ENCODE measurements at places on chromosomes 6 and 20. TPM values are rescaled to one million over a fixed set of nuclear protein-coding genes. Genes with fewer than 3 reads are reported as not detected.

DNA sequence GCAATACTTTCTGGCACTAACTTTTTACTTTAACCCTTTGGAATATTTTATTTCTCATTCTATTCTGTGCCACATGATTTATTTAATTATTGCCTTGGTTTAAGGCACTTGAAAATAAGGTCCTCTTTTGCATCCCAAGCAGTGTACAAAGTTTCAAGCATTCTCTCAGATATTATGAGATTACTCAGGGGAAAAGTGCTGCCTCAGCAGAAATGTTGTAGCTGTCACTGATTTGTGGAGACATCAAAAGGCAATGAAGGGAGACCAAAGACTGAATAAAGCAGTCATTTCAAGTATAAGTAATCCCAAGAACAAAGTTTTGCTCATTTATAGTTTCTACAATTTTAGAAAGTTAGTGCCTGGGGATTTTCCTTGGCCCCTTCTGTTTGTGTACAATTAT is 253.0 kb downstream of the RNF144B start:
- no peaks in the 10 kb centered on the region for H3K27me3 ChIP-seq
- no peaks in the 10 kb centered on the region for H3K4me1 ChIP-seq
- no peak overlapping the region for H3K27ac ChIP-seq
- DNase-seq = no peak
- no peaks in the 10 kb centered on the region for H3K36me3 ChIP-seq
- no peak overlapping the region for H3K4me3 ChIP-seq

LST1 gene
- 6.4 TPM for total RNA-seq

GRCh38 chr20:13690943-13691342 is 52.2 kb upstream of the TASP1 start:
- H3K4me3 ChIP-seq = no peak overlapping the region
- H3K36me3 ChIP-seq = no peaks in the 10 kb centered on the region
- no peak for DNase-seq

GRCh38 chr20:54084727-54085388 is 14.5 kb upstream of the BCAS1 start:
- H3K27me3 ChIP-seq = no peaks in the 10 kb centered on the region
- H3K36me3 ChIP-seq = no peaks in the 10 kb centered on the region
- H3K4me3 ChIP-seq = no peak overlapping the region
- no peak overlapping the region for H3K27ac ChIP-seq

OARD1 gene
- 11.3 TPM for total RNA-seq

DNA sequence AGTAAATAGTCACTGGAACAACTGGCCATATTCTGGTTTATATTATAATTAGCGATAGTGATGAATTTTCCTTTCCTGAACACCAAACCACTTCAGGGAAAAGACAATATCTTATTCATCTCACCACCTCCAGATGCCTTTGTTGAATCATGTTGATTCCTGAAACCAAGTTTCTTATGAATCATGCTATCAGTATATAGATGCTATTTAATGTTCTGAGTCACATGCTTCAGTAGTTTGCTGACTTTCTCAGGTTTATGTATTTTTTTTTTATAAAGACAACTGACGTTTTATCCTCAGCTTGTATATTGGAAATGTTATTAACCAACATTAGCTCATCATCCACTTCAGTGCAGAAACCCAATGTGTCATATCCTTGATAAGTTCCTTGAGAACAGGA is 710.2 kb upstream of the POU3F2 start:
- DNase-seq = no peak
- no peaks in the 10 kb centered on the region for H3K4me1 ChIP-seq
- H3K4me3 ChIP-seq = no peak overlapping the region
- no peaks in the 10 kb centered on the region for H3K36me3 ChIP-seq
- H3K27ac ChIP-seq = no peak overlapping the region
- H3K27me3 ChIP-seq = no peaks in the 10 kb centered on the region

ZNF334 gene
- total RNA-seq = 2.6 TPM

GABRR1 gene
- not detected for total RNA-seq

GRCh38 chr6:69917834-69918233 is 51.5 kb downstream of the COL19A1 start:
- no peaks in the 10 kb centered on the region for H3K4me1 ChIP-seq
- H3K27ac ChIP-seq = no peak overlapping the region
- no peak for DNase-seq
- no peak overlapping the region for H3K4me3 ChIP-seq
- H3K36me3 ChIP-seq = no peaks in the 10 kb centered on the region

GRCh38 chr6:128024046-128024445 is 123.2 kb upstream of the THEMIS start:
- DNase-seq = no peak
- H3K27me3 ChIP-seq = no peaks in the 10 kb centered on the region
- H3K4me3 ChIP-seq = no peak overlapping the region
- H3K4me1 ChIP-seq = no peaks in the 10 kb centered on the region
- H3K36me3 ChIP-seq = no peaks in the 10 kb centered on the region
- no peak overlapping the region for H3K27ac ChIP-seq

DSP gene
- 2,090 TPM for total RNA-seq

GRCh38 chr20:63477944-63478343 is 5.5 kb upstream of the KCNQ2 start:
- DNase-seq = no peak
- peaks cover 97% of the 10 kb centered on the region for H3K27me3 ChIP-seq
- peaks cover 3% of the 10 kb centered on the region for H3K4me1 ChIP-seq
- no peak overlapping the region for H3K4me3 ChIP-seq
- no peak overlapping the region for H3K27ac ChIP-seq
- H3K36me3 ChIP-seq = no peaks in the 10 kb centered on the region

- H3K36me3 ChIP-seq = no peaks in the 10 kb centered on the region
- H3K27ac ChIP-seq = no peak overlapping the region
- no peaks in the 10 kb centered on the region for H3K4me1 ChIP-seq
- no peak overlapping the region for H3K4me3 ChIP-seq
- H3K27me3 ChIP-seq = no peaks in the 10 kb centered on the region
Measured at GRCh38 chr6:117928833-117929232, 21.8 kb downstream of the SLC35F1 start.

DNA sequence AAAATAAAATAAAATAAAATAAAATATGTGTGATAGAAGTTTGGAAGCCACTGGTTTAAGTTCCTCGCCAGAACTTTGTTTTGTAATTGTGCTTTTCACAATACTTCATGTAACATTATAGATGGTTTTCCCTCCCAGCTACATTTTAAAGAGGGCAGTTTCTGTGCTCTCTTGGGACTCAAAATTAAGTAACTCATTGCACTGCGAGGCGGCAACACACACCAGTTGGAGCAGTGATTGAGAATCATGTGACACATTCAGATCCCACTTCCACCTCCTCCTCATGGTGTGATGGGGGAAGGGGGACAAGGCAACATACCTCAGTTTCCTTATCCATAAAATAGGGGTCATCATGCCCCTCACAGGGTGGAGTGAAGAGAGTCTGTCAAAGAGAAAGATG is 7.5 kb downstream of the C2 start:
- H3K4me1 ChIP-seq = no peaks in the 10 kb centered on the region
- no peak for DNase-seq
- H3K27ac ChIP-seq = no peak overlapping the region

ADRM1 gene
- 155 TPM for total RNA-seq

- H3K27ac ChIP-seq = peak overlapping the region; percentile 19
- H3K27me3 ChIP-seq = peaks cover 68% of the 10 kb centered on the region
- H3K4me1 ChIP-seq = peaks cover 71% of the 10 kb centered on the region
- DNase-seq = no peak
- no peaks in the 10 kb centered on the region for H3K36me3 ChIP-seq
- peak overlapping the region; percentile 66 for H3K4me3 ChIP-seq
Measured at GRCh38 chr20:57263801-57264792, 2.3 kb downstream of the BMP7 start.

- H3K4me3 ChIP-seq = peak within 1 kb of the TSS; percentile 91
- H3K36me3 ChIP-seq = no peaks in the 10 kb centered on the region
- DNase-seq = peak; percentile 88
- peaks cover 40% of the 10 kb centered on the region for H3K4me1 ChIP-seq
Measured at GRCh38 chr6:116370760-116371119, at the start of gene DSE. Gene DSE, plus strand, starts transcription at chr6:116370947. Its CDS starts 28,304 bp downstream, at chr6:116399251.

DNA sequence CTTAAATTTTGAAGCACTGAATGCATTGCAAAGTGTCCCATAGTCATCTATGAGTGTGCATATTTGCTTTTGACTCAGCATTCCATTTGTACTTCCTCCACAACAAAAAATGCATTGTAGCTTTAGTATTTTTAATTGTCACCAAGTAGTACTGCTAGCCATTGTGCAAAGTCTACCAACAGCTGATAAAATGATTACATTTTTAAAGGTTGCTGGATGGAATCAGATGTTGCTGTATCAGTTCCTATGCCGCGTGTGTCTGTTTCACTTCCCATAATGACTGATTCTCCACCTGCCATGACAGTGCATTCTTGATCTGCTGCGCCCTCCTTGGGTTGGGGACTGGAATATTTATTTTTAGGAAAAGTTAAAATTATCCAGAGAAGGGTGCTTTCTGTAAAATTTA is 41.2 kb downstream of the SLX4IP start:
- H3K27me3 ChIP-seq = no peaks in the 10 kb centered on the region
- peaks cover 5% of the 10 kb centered on the region for H3K4me1 ChIP-seq
- H3K4me3 ChIP-seq = no peak overlapping the region
- H3K36me3 ChIP-seq = no peaks in the 10 kb centered on the region
- H3K27ac ChIP-seq = no peak overlapping the region

PPP1R18 gene
- 29.9 TPM for total RNA-seq

COL9A3 gene
- total RNA-seq = 9.3 TPM

DNA sequence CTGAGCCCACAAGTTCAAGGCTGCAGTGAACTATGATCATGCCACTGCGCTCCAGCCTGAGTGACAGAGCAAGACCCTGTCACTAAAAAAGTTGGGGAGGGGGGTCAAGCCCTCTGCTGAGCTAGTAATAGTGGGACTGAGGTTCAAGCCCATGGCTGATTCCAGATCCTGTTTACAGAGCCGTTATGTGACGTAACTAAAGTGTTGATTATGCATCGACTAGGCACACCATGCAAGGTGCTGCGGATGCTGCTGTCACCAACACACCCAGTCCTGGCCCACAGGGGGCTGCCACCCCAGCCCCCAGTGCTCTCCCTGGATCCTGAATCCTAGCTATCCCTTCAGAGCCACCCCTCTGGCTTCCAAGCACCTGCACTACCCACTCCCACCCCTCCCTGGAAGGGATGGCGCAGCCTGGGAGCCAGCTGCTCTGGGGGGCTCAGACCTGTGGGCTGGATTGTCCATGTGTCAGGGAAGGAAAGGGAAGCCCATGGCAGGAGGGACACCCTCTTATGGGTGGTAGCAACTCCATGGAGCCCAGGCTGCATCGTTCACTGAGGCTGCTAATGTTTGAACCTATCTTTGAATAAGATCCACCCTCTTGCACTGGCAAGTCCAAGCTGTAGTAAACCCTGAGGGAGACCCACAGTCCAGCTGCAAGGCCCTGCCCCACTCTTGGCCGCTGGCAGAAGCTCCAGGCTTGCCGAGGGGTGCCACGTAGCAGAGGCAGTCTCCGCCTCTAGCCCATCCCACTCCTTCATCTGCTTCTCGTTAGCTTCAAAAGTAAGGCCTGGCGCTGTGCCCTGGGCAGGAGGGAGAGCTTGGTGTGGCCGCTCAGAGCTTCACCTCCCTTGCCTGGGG is 95.0 kb downstream of the SNX5 start:
- no peak overlapping the region for H3K4me3 ChIP-seq
- H3K27me3 ChIP-seq = no peaks in the 10 kb centered on the region
- DNase-seq = peak; percentile 92
- H3K4me1 ChIP-seq = peaks cover 37% of the 10 kb centered on the region
- no peaks in the 10 kb centered on the region for H3K36me3 ChIP-seq

GRCh38 chr20:22572491-22572890 is 11.9 kb downstream of the FOXA2 start:
- H3K4me3 ChIP-seq = no peak overlapping the region
- peaks cover 99% of the 10 kb centered on the region for H3K27me3 ChIP-seq
- H3K36me3 ChIP-seq = no peaks in the 10 kb centered on the region
- no peak overlapping the region for H3K27ac ChIP-seq
- no peak for DNase-seq

DNA sequence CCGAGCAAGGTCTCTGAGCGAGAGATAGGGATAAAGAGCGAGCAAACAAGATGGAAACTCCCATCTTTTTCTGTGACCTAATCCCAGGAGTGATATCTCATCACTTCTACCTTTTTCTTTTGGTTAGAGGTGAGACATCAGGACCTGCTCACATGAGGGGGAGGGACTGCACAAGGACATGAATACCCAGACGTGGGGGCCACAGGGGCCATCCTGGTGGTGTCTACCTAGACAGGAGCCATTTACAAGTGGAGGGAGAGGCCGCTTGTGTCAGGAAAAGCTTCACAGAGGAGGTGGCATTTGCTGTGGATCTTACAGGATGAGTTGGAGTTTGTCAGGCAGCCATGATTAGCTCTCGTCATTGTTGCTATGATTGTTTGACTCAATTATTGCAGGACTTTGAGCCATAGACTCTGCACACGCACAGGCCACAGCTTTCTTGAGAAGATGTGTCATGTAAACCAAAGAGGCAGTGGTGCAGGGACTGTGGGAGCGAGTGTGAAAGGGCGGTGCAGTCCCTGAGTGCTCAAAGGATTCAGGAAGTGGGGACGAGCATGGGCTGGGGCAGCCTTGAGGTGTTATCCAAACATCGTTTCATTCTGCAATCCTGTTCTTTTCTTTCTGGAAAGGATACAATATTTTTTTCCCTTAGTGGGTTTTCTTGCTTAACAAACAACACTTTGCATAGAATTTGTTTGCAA is 7.7 kb downstream of the NPEPL1 start:
- no peaks in the 10 kb centered on the region for H3K27me3 ChIP-seq
- H3K36me3 ChIP-seq = peaks cover 85% of the 10 kb centered on the region
- no peak overlapping the region for H3K4me3 ChIP-seq
- no peaks in the 10 kb centered on the region for H3K4me1 ChIP-seq
- no peak overlapping the region for H3K27ac ChIP-seq

DNA sequence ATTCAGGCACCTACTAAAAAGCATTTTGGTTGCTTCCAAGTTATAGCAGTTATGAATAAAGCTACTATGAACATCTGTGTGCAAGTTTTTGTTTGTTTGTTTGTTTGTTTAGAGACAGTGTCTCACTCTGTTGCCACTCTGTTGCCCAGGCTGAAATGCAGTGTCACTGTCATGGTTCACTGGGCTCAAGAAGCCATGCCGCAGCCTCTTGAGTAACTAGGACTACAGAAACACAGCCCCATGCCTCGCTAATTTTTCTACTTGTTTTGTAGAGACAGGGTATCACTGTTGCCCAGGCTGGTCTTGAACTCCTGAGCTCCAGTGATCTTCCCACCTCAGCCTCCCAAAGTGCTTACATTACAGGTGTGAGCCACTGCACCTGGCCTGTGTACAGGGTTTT is 795.9 kb downstream of the EPHA7 start:
- H3K36me3 ChIP-seq = no peaks in the 10 kb centered on the region
- no peak overlapping the region for H3K27ac ChIP-seq
- no peak for DNase-seq
- H3K27me3 ChIP-seq = no peaks in the 10 kb centered on the region
- H3K4me3 ChIP-seq = no peak overlapping the region
- no peaks in the 10 kb centered on the region for H3K4me1 ChIP-seq

DNA sequence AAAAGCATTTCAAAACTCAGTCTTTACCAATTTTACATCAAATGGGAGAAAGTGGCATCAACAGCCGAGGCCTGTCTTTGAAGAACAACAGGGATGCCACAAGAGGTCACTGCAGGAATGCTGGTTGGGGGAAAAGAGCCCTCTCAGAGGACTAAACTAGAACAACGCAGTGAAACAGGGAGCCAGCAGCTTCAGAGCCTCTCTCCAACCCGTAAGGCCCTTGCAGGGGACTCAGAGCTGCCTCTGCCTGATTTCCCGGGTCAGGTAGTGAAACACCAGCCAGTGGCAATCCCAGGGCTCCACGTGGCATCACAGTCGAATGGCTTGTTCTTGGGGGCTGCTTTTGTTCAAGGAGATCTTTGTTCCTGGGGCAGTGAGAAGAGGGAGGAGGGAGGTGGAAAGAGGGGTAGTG is 55.0 kb upstream of the KCNK16 start:
- no peak overlapping the region for H3K4me3 ChIP-seq
- no peaks in the 10 kb centered on the region for H3K27me3 ChIP-seq
- no peaks in the 10 kb centered on the region for H3K36me3 ChIP-seq

CDC5L gene
- total RNA-seq = 15.5 TPM

- peaks cover 25% of the 10 kb centered on the region for H3K4me1 ChIP-seq
- DNase-seq = no peak
- no peaks in the 10 kb centered on the region for H3K27me3 ChIP-seq
Measured at GRCh38 chr20:49399329-49399728, 83.1 kb downstream of the KCNB1 start.

KIAA1755 gene
- total RNA-seq = 1.2 TPM

Data from suprapubic skin (tissue), 4 donors.